ENCODE measurements at places on chromosomes 16 and 17.

DNA sequence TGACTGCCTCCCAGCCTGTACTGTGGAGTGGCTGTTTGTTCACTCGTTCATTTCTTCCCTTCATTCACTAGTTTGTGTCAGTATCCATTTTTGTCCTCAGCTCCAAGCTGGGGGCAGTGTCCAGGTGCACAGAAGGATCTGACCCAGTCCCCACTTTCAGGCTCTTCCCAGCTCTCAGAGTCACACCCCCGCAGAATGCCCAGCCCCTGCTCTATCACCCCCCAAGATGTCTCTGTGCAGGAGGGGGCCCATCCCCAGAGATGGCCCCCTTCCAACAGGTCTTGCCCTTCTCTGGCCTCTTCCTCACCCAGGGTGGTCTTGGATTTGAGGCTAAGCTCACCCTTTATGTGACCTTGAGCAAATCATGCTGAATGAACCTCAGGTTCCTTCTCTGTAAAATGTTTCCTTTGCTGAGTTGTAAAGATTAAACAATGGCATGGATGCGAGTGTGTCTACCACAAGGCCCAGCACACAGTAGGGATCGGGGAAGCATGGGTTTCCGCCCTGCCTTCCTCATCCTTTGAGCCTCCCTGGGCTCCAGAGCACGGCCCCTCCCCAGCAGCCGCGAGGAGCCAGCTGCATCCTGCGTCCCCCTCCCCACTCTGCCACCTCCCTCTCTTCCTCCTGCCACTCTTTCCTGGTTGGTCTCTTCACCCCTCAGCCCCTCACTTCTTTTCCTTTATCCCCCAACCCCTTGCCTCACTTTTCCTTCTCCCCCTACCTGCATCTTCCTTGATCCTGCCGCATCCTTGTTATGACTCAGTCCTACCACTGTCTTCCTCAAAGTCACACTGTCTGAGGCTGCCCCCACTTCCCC is 2.8 kb downstream of the FBXL19 start:
- no peak for DNase-seq

GRCh38 chr17:30808785-30809286 is 15.7 kb downstream of the CRLF3 start:
- no peak for DNase-seq

- DNase-seq: no peak
Measured at GRCh38 chr16:75203667-75204409, 3.1 kb downstream of the CTRB2 start.

DNA sequence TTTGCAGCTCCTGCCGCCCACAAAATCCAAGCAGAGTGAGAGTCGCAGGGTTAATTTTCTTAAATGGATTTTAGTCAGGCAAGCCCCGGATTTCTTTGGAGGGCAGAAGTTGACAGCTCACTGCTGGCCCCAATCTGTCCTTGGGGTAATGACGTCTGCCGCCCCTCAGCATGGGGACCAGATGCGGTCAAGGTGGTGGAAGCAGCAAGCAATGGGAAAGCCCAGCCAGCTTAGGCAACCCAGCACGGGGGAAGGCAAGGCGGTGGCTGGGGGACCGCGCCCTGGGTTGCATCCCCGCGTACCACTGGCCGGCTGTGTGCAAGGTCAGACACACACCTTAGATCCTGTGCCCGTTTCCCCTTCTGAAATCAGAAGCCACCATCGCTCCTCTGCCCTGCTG is 321.7 kb downstream of the C16orf95 start:
- no peak for DNase-seq

DNA sequence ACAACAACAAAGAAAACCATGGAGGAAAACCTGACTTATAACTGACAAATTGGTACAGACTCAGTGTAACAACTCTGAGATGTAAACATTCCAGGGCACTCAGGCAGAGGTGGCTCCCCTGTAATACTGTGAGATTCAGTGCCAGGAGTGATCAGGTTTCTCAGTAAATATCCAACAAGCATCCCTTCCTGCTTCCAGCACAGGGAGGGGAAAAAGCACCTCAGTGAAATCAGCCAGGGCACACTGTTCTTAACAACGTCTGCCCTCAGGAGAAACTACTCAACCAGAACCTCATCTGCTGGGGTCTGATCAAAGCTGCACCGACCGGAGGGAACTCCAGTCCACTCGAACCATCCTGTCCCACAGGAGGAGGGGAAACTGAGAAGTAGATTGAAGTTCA is 52.3 kb downstream of the AMFR start:
- no peak for DNase-seq

- no peak for DNase-seq
Measured at GRCh38 chr16:57815987-57816745, 13.9 kb upstream of the KIFC3 start.

DNA sequence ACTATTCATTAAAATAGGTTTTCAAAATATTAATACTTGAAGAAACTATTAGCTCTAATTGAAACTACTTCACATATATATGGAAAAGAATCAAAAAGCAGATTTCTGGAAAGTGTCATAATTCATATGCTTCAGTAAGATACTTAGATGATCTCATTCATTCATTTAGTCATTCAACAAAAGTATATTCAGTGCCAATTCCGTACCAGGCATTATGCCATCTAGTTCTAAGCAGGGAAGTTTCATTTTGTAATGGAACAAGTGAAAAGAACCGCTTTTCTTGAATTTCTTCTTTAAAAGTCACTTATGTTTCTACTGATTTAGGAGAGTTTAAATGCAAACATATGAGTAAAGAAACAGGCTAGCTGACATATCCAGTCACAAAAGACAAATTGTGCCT is 118.3 kb upstream of the FAM20A start:
- DNase-seq: no peak

GRCh38 chr16:87945351-87946042 is 5.7 kb upstream of the BANP start:
- no peak for DNase-seq

GRCh38 chr16:57651344-57652333 is 16.5 kb upstream of the ADGRG3 start:
- DNase-seq: no peak

GRCh38 chr17:9906616-9907015 is 1.5 kb upstream of the RCVRN start:
- no peak for DNase-seq

DNA sequence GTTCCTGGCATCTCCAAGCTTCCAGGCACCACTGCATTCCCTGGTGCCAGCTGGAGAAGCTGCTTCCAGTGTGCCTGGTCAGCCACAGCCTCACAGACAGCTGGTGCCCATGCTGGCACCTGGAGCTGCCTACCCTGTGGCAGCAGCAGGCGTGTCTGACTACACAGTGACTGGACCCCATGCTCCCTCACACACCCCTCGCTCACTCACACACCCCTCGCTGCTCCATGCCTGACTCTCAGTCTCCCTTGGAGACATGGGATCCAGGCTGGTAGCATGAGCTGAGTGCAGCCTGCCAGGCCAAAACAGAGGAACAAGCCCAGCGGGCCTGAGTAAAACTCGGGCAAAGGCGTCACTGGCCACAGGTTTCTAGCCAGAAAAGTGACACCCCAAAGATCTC is 59.1 kb upstream of the SMIM36 start:
- no peak for DNase-seq

DNA sequence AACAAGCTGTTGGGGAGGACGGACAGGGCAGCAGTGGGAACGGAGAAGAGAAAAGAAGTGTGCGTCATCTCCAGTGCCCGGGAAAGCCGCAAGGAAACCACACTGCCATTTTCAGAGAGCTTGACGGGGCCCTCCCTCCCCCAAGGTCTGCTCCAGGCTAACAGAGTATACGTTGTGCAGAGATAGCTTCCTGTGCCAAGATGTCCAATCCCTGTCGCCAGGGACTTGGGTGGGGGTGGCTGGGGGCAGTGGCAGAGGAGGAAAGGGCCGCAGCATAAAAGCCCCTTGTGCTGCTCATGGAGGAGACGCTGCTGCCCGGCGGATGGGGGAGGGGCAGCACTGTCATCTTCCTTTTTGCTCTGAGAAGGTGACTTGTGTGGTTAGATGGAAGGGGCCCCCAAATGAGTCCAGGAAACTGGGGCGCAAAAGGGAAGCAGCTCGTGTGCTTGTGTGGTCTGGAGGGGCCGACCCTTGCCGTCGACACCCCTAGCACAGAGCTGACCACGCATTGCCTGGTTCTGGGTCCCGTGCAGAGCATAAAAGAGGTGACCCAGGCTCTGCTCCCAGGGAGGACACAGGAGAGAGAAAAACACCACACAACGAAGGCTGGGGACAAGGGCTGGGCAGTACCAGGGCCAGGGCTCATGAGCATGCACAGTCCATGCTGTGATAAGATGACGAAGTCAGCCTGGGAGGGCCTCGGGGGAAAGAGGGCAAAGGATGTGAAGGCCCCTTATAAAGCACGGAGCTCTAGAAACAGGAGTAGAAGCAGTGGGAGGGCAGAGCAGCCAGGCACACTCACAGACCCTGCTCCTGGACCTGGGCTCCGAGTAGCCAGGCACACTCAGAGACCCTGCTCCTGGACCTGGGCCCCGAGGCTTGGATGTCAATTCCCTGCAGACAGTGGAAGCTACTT is 372.7 kb downstream of the SLC39A11 start:
- DNase-seq: peak; percentile 55

DNA sequence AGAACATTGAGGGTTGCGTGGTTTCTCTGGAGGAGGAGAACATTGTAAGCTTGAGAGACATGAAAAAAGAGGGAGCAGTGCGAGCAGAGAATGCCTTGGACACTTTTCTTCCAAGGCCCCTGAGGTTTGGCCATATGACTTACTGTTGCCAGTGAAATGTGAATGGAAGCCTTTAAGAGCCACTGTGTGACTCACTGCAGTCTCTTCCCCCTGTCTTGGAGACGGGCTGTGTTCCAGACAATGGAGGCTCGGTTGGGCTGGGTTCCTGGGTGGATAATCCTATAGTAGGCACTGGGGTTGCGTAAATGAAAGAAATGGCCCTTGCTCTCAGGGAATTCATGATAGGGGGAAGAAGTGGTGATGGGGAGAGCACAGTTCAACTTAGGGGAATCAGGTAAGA is 75.5 kb downstream of the SHISA9 start:
- DNase-seq: no peak

DNA sequence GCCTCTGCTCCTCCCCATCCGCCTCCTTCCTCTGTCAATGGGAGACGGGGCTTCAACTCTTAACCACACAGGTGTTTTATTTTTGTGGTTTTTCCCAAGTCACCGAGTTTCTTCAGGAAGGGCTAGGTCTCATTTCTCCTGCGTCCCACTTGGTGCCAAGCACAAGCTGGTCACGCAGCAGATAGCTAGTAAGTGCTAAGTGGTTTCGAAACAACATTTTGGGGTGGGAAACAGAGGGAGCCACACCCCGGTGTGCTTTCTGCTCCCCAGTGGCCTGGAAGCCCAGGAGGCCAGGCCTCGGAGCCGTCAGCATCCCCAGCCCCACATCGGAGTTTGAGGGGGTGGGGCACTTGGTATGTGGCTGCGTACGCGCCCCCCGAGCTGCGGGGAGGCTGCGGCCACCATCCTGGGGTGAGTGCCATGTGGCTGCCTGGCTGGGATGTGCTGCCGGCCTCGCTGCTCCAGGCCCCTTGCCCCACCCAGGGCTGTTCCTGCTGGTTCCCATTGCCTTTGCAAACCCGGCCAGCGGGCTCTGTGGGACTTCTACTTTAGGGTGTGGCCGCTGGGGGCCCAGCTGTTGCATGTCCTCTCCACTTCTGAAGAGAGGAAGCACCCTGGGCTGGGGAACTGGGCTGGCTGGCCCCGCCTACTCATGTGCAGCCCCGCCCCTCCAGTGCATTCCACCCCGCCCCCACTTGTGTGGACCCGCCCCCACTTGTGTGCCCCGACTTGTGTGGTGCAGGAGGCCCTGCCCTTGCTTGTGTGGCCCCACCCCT is 55.6 kb downstream of the BAIAP2 start:
- DNase-seq: no peak

GRCh38 chr17:2174468-2175293 is 119.8 kb downstream of the HIC1 start:
- no peak for DNase-seq

GRCh38 chr16:89845417-89845816 is 17.1 kb downstream of the SPIRE2 start:
- DNase-seq: no peak

GRCh38 chr17:17919169-17920107 is 52.8 kb downstream of the TOM1L2 start:
- peak; percentile 35 for DNase-seq

Measured in stimulated activated CD4-positive, alpha-beta T cell treated with anti-CD3 and anti-CD28 coated beads, Interleukin-12 subunit alpha, Interleukin-12 subunit beta, amount 100 ng/mL, for 24 hours (primary cell).